ENCODE measurements at places on chromosomes 13 and 19.

DNA sequence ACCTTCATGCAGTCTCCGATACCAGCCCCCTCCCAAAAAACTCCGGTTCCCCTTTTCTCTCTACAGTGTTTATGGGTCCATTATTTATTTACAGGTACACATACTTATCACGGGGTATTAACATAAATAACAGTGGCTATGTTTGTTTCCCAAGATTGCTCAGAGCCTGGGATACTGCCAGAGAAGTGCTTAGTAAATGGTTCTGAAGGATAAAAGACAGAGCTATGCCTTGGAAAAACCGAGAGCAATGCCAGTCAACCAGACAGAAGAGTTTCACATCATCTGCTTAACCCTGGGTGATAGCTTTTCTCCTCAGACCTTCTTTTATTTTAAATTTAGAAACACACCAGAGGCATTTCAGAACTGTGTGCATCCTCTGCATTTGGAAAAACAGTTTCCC is 61.3 kb downstream of the NUFIP1 start:
- no peak for DNase-seq

DNA sequence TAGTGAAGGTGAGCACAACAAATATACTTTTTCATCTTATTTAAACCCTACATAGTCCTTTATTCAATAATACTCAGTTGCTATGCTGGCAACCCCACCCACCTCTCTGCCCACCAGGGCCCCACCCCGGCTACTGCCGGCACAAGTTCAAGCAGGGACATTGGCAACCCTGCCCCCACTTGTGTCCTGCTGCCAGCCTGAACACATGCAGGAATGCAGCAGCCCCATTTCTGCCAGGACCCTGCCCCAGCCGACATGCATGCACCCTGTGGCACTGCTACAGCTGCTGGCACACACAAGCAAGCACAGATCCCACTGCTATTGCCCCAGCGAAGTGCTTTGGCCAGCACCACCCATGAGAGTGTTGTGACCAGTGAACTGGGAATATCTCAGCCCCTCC is 289.8 kb downstream of the COG6 start:
- no peak for DNase-seq

DNA sequence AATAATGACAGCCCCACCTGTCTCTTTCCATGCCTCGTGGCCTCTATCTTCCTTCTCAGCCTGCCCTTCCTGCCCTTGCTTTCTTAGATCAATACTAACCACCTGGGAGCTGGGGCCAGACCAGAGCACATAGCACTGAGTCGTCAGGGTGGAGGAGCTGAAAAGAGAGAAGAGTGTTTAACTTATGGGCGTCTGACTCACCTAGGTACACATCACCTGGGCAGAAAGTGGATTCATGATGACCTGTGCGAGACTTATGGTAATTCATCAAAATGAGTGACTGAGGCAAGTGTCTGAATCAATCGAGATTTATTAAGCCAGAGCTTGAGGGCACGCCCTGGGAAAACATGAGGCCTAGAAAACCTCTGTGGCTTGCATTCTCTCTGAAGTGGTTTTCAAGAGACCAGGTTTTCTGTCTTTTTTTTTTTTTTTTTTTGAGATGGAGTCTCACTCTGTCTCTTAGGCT is 19.2 kb downstream of the CEACAM6 start:
- DNase-seq = no peak

DNA sequence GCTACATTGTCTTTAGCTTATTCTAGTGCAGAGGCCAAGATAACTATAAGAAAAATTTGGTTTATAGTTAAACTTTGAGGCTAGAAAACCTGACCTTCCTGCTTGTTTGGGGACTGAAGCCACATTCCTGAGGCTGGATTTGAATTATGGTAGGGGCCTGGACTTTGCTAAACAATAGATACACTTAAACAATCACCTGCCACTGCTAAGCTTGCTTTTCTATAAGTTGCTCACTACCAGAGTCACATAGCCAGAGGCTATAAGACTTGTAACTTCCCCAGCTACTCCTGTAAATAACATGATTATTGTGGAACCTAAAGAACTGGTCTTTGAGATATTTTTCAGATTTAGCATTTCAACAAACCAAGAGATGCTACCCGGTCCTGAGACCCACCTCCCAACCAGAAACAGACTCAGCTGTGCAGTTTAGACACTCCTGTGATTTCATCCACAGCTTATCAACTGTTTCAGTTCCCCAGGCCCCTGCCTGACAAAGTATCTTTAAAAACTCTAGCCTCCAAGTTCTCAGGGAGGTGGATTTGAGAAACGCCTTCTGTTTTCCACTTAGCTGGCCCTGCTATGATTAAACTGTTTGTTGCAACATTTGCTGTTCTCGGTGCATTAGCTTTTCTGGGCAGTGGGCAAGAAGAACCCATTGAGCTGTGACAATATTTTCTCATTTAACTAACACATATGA is 77.7 kb downstream of the MIPEP start:
- DNase-seq = no peak

DNA sequence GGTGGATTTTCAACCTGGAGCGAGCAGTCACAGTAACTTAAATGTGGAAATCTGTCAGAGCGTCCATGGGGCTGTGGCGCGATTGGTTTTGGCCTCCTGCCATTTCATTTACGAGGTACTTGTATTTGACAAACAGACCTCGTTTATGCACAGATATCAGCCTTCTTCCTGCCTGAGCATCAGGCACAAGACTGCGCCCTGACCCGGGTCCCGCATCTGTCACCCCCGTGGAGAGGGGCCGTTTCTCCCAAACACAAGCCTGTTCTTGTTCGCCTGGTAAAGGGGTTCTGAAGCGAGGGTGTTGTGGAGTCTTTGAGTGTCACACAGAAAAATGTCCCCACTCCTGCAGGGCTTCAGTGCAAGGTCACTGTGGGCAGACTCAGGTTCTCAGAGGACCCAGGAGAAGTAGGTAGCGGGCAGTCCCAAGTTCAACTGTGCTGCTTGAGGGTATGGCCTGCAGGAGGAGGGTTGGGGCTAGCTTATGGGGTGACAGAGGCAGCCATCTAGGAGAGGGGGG is 202.3 kb downstream of the URI1 start:
- no peak for DNase-seq

DNA sequence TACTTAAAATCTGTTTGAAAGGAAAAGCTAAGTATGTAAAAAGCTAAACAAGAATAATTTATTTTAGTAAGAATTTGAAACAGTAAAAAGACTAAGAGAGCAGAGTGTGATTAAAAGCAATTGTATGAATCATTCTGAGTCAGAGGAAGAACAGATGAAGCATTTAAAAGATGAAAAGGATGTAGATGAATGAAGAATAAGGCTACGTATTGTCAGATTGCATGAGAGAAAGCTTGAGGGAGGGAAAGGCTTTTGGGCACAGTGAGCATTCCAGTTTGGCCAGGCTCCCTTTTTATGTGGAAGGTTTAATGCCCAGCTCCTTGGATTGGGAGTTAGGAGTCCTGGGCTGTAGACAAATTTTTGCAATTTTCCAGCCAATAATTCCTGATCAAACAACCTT is 117.7 kb downstream of the FREM2 start:
- DNase-seq = no peak

GRCh38 chr13:109764470-109765291 is 21.7 kb downstream of the IRS2 start:
- DNase-seq = no peak

DNA sequence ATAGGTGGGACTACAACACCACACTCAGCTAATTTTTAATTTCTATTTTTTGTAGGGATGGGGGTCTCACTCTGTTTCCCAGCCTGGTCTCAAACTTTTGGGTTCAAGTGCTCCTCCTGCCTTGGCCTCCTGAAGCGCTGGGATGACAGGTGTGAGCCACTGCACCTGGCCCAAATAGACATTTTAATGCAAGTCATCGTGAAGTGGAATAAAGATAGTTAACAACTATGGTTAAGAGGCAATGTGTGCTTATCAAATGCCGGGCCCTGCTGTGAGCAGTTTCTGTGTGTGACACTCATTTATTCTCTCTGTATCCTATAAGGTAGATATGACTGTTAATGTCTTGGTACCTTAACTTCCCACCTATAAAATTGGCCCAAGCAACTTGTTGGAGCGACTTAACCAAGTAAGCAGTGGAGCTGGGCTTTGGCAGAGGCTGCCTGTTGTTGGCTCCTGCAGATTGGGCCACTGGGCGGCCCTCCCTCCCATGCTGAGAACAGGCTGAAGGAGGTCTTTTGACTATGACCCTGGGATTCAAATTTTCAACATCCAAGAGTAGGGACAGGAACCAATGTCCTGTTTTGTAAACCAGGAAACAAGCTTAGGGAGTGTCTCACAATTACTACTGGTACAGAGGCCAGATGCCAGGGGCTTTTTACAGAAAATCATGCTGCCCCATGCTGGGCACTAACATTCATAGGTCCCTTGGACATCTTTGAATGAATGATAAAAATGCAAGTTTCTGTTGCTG is 450.7 kb downstream of the TSHZ3 start:
- DNase-seq = peak; percentile 77

- DNase-seq = no peak
These were observed 33.7 kb downstream of the CRYL1 start for GRCh38 chr13:20491926-20492435.

GRCh38 chr13:76440568-76440967 is 445.6 kb downstream of the KCTD12 start:
- no peak for DNase-seq

DNA sequence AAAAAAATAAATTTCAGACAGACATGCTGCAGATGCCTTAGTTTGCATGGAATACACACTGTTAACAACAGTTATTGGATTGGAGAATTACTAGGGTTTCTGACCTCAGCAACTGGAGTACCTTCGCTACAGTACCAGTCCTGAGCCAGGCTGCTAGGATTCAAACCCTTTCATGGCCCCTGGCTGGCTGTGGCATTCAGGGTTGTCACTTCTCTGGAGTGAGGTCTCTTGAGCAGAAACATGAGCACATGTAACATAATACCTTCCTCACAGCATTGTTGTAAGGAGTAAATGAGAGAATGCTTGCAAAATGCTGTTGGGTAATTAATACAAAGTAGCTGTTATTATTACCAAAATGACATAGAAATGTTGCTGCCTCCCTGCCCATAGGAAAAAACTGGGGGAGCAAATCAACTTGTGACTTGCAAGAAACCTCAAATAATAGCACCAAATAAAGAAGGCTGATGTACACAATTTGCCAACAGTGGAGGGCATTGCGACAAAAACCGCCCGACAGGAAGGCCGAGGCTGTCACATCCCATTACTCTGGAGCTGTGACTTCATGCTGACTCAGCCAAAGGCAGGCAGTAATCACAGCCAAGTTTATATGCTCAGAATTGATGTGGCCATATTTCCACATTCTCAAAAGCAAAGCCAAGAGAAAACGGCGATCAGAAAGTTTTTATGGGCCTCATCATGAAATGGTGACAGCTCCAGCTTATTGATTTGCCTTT is 100.4 kb downstream of the RFC3 start:
- DNase-seq = no peak

GRCh38 chr19:12289790-12290065 is 5.0 kb downstream of the ZNF44 start:
- DNase-seq = no peak

- no peak for DNase-seq
These were observed 4.9 kb upstream of the LILRA4 start for GRCh38 chr19:54343868-54344267.

GRCh38 chr13:50428183-50428877 is 413.1 kb downstream of the KCNRG start:
- DNase-seq = no peak

DNA sequence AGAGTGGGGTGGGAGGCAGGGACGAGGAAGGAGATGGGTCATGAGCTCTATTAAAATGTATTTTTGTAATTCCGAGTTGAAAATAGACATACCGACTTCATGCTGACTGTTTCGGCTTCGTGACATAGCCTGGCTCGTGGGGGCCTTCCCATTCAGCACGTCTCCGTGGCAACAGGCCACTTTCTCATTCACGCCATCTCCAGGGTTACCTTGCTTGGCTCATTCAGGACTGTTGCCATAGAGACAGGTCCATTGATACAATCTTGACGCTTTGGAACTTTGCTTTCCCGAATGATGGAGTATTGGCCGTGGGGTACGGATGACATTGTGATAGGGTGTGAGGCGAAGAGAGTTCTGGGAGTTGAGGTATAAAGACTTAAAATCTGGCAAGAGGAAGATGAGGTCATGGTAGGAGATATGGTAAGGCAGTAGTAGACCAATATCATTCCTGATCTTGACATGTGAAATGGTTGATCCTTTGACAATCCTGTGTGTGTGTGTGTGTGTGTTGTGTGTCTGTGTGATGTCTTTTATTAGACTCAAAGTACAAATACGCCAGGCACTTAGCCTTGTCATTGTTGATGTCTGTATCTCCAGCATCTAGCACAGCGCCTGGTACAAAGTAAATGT is 97.3 kb downstream of the CACNA1A start:
- DNase-seq = no peak

DNA sequence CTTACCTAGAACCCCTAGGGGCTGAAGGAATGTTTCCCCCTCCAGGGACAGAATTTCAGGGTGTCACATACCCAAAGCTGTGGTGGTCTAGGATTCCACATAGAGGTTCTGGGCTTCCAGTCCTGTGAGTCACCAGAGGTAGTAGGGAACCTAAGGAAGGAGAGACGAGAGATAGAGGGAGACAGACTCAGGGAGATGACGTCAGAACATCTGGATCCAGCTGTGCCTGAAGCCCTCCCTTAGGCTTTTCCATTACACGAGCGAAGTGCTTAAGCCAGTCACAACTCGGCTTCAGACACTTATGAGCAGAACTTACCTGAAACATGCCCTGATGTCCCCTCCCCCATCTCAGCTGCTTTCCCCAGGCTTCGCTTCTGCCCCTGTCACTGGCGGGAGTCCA is 11.8 kb upstream of the SELENOW start:
- DNase-seq = no peak

DNA sequence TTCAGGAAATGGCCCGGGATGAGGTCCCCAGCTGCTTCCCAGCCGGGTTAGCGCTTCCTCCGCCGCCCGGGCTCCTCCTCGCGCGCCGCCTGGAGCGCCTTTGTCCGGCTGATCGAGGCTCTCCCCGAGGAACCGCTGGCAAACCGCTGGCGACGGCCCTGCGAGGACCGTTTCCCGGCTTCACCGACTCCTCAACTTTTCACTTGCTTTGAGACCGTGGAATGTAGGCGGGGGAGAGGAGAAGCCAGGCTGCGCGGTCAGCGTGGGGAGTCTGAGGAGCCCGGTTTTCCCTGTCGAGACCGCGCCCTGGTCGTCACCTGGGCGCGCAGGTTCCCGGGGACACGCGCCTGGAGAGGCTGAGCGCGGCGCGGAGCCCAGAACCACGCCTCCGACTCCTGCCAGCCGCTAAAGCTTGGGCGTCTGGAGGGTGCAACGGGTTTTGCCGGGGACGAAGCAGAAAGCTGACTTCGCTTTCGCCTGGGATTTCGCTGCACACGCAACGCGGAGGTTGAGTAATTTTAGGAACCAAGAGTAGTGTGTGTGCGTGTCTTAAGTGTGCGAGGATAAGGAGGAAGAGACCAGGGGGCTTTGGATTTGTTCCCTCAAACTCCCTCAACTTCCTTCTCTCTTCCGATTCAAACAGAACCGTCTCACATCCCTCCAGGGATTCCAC is 7.3 kb upstream of the DGKH start:
- no peak for DNase-seq

DNA sequence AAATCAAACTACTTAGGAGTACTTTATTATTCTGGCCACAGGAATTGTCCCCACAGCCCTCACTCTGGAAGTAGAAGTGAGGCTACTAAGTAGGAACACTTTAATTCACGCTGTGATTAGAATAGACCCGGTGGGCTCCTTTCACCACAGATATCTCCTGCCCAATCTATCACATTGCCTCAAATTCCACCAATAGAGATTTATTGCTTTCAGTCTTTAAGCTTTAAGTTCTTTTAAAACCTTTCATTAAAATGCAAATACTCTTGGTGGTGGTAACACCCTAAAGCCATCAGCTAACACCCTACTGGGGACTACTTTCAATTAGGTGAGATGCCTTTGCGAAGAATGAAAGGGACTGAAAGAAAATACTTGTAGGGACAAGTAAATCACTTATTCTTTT is 181.9 kb downstream of the DACH1 start:
- DNase-seq = peak; percentile 35

GRCh38 chr19:35643255-35644205 is 2.0 kb downstream of the ETV2 start:
- DNase-seq = no peak
